CD4-positive, alpha-beta T cell treated with Interleukin-6 for 4 hours (primary cell): ENCODE measurements at places on chromosomes 6 and 20.

GRCh38 chr6:35973670-35974222 is 50.7 kb downstream of the SLC26A8 start:
- no peak for DNase-seq

- no peak for DNase-seq
Measured at GRCh38 chr20:9021699-9022098, 47.2 kb upstream of the PLCB4 start.

DNA sequence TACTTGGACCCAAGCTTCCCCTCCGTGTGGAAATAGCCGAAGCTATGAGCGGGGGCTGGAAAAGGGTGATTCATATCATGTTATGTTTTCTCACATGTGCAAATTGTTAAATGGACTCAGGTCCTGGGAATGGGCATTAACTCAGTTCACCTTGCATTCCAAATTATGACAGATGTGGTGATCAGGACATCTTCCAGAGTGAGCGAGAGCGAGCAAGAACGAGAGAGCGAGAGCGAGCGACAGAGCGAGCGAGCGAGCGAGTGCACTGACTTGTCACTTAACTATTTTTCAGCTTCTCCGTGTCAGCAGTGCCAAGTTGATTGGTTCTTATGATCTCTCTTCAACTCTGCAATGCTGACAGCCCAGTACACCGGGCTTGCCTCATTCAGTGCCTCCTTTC is 437.4 kb upstream of the NRSN1 start:
- no peak for DNase-seq

GRCh38 chr6:31383149-31383548 is 20.2 kb upstream of the MICA start:
- no peak for DNase-seq

GRCh38 chr6:32604434-32604877 is 14.8 kb upstream of the HLA-DRB1 start:
- DNase-seq = no peak

DNA sequence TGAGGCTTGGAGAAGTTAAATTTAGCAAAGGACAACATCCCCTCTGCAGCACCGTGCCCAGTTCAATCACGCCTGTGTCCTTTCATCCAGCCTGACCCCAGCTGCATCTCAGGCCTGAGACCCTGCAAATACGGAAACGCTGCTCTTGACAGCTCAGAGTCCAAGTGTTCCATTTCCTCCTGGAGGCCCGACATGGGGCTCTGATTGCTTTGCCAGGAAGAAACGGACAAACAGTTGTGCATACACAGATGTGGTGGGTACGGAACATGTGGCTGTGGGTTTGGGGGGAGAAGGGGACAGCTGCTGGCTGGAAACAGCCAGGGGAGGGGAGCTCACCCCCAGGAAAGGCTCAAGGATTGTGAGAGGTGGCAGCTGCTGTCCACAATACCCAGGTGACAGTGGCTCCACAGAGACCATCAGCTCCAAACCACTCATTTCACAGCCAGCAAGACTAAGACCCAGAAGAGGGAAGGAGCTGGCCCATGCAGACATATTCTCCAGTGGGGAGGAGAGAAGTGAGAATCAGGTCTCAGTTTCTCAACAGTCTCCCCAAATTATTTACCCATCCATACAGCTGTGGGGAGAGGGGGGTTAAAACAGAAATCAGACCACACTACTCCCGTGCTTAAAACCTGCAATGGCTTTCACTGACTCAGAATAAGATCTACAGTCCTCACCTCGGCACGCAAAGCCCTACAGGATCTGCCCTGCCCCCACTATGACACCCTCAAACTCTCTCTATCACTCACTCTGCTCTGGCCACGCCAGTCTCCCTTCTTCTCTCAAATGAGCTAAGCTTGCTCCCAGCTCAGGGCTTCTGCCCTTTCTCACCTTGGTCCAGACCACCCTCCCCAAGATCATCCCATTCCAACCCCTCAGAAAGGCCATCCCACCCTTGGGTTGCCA is 89.1 kb downstream of the PREX1 start:
- DNase-seq = peak; percentile 72
